RPMI7951 (cell line): ENCODE measurements at places on chromosomes 6 and 20. TPM values are rescaled to one million over a fixed set of nuclear protein-coding genes. Genes with fewer than 3 reads are reported as not detected.
A peak's percentile ranks its signal among the peaks of the same experiment; 100 is the strongest.

DNA sequence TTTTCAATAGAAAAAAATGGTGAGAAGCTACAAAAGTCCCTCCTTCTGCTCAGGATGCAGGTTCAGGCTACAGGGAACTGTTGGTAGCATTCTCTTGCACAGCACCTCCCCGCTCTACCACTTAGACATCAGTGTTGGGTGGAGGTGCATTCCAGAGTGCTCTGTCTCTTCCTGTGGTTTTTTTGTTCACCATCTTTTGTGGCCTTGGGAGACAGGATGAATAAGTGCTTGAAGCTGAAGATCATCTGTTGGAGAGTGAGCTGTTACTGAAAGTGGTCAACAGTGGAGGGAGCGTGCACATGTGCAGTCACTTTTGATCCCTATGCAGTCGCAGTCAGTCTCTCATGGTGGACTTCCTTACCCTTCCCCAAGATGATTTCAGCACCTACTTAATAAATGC, 16.6 kb upstream of the BTBD3 start:
- DNase-seq, result peak; percentile 97

The FUT9 gene
- total RNA-seq, result not detected in 2 replicates

The PACSIN1 gene
- not detected in 2 replicates for total RNA-seq

The C20orf141 gene
- not detected in 2 replicates for total RNA-seq

The NKAIN4 gene
- total RNA-seq, result not detected in 2 replicates

DNA sequence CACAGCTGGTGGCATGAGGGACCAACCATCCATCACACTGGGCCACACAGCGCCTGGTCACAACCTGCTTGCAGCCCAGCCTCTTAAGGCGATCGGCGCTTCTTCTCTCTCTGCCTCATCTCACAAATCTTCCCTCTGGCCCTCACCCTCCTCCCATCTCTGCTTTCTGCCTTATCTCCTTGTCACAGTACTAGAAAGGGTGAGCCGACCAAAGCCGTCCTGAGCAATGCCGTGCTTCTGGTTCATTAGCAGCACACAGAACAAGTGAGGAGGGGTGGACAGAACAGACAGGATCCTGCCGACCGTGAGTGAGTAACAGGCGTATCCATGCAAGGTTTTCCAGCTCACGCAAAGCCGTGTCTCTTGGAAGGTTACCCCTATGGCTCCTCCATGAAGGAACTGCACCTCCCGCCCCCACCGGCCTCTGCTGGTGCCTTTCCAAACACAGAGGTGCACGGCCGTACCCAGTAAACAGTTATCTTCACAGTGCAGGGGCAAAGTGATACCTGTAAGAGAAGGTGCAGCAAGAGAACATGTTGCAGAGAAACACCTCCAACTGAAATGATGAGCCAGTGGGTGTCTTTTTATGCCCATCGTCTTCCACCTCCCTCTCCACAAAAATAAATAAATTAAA, 331.7 kb downstream of the FARS2 start:
- no peak for DNase-seq

- DNase-seq, result no peak
Observed at GRCh38 chr6:147087641-147088040, 116.6 kb upstream of the STXBP5 start.

DNA sequence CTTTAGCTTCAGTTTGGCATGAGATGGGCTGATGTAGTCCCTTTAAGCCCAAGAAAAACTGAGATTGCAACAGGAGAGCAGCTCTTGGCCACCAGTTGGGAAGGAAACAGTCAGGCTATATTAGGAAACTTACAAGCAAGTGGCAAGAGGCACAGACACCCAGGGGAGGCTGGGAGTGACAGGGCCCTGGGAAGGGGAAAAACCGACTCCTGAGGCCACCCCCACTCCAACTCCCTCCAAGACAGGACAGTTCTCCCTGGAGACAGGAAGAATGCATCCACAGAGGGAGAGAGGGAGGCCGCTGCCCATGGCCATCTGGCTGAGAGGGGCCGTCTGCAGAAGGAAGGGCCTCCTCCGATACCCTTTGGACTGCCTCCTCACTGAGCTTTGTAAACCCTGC, 20.5 kb downstream of the JPH2 start:
- peak; percentile 99 for DNase-seq

GRCh38 chr6:21604081-21604480, 10.5 kb downstream of the SOX4 start:
- no peak for DNase-seq

GRCh38 chr6:87396595-87397392, 11.0 kb upstream of the CFAP206 start:
- DNase-seq, result no peak

GRCh38 chr20:3767110-3767426, 485 bp downstream of the ADISSP start:
- no peak for DNase-seq

GRCh38 chr20:23198815-23199214, 112.7 kb upstream of the CD93 start:
- no peak for DNase-seq

DNA sequence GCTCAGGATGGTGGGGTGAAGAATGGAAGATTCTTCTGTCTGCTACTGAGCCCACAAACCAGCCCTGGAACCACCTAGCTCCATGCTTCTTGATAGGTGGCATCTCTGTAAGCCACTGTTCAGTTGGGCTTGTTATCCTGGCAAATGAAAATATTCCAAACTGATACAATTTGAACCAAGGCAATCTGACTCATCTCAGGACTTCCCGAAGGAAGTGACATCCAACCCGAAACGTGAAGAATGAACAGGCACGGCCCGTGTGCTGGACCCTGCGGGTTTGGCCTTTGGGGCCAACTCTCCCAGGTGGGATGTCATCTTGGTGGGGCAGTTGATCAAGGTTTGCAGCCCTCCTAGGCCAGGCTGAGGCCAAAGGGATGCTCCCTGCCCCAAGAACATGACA, 160.3 kb downstream of the PREX1 start:
- DNase-seq, result no peak

- DNase-seq, result no peak
Observed at GRCh38 chr6:53828215-53828614, 33.4 kb downstream of the LRRC1 start.

The CLDN20 gene
- not detected in 2 replicates for total RNA-seq

GRCh38 chr20:62754122-62754990, 41.9 kb upstream of the MRGBP start:
- no peak for DNase-seq

- no peak for DNase-seq
Observed at GRCh38 chr6:150959166-150959565, 93.7 kb downstream of the MTHFD1L start.

The TRIM10 gene
- total RNA-seq, result not detected in 2 replicates

The CRYBG1 gene
- total RNA-seq, result 74.4 and 81.6 TPM in 2 replicates

The IPCEF1 gene
- under 0.01 and 0.59 TPM in 2 replicates for total RNA-seq

GRCh38 chr20:35985806-35986205, 17.4 kb downstream of the CNBD2 start:
- DNase-seq, result no peak

DNA sequence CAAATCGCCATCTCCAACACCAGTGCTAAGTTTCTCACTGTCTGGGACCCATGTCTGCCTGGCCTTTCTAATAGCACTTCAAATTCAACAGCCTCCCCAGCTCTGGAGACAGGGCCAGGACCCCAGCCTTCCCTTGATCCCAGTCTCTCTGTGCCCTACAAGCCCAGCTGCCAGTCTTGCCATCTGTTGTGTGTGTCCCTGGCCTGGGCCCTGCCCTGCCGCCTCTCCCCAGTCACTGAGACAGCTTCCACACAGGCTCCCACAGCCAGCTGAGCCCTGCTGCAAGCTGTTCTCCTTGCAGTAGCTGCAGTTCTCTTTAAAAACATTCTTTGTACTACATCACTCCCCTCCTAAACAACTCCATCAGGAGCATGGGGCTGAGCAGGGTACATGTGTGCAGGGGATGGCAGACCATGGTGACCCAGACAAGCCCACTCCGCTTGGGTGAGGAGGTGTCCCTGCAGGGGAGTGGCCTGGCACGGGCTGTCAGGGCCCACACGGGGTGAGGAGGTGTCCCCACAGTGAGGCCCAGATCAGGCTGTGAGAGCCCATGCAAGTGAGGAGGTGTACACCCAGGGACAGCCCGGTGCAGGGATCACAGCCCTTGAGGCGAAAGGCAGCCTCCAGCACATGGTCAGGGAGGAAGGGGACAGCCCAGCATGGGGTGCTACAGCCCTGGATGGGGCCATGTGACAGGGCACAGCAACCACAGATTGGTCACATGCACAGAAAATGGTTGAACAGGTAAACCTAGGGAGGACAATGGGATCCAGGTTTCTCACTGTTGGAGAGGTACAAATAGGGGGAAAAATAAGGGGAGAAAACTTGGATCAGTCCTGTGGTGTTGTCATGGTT, 16.2 kb downstream of the CST7 start:
- DNase-seq, result no peak

DNA sequence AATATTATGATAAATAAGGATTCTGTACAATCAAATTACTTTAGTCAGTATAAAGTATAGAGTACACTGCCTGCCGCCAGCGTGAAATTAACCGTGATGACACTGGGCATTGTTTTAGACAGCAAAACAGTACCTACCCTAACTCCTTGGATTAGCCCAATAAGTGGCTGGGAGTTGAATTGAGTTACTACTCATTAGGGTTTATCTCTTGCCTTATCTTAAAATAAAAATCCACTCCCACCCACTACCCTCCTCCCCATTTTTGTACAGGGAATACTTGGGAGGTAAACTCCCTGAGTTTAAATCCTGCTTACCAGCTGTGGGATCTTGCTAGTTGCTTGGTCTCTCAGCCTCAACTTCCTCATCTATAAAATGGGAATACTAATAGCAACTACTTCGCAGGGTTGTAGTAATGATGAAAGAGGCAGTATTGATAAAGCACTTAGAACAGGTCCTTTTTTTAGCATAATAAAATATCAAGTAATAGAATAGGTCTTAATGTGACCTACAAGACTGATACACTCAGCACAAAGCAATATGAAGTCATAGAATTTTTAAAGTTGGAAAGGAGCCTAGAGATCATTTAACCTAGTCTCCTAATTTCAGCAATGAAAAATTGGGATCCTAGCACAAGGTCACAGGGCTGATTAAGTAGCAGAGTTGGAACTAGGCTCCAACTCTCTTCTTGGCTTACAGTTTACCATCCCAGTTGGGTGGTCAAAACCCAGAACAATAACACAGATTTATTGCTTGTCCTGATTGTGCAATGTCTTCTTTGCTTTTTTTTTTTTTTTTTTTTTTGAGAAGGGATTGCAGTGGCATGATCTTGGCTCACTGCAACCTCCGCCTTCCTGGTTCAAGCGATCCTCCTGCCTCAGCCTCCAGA, 23.8 kb downstream of the PHACTR2 start:
- DNase-seq, result no peak
